NT2/D1 (cell line): ENCODE measurements at places on chromosomes 11 and 22.

DNA sequence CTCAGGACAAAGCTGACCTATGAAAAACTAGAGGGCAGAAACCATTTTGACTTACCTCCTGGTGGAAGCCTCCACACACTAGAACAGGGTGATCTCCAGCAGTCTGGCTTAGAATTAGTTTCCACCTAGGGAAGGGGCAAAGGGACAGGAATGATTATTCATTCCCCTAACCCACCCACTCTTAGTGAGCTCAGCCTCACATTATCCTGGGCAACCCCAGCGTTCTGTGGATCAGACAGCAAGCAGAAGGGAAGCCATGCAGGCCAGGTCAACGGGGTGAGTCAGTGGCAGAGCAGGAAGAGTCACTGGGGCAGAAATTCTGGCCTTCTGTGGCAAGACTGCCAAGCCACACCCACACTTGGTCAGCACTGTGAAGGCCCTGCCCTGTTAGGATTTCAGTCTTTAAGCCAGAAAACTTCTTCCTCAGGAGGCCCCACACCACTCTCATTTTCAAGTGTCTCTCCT, 10.5 kb downstream of the NUMA1 start:
- no peak for DNase-seq

- no peak for DNase-seq
Observed at GRCh38 chr11:29317694-29318093, 699.1 kb downstream of the KCNA4 start.

- no peak for DNase-seq
Observed at GRCh38 chr11:134270250-134270714, 5.9 kb upstream of the GLB1L3 start.

DNA sequence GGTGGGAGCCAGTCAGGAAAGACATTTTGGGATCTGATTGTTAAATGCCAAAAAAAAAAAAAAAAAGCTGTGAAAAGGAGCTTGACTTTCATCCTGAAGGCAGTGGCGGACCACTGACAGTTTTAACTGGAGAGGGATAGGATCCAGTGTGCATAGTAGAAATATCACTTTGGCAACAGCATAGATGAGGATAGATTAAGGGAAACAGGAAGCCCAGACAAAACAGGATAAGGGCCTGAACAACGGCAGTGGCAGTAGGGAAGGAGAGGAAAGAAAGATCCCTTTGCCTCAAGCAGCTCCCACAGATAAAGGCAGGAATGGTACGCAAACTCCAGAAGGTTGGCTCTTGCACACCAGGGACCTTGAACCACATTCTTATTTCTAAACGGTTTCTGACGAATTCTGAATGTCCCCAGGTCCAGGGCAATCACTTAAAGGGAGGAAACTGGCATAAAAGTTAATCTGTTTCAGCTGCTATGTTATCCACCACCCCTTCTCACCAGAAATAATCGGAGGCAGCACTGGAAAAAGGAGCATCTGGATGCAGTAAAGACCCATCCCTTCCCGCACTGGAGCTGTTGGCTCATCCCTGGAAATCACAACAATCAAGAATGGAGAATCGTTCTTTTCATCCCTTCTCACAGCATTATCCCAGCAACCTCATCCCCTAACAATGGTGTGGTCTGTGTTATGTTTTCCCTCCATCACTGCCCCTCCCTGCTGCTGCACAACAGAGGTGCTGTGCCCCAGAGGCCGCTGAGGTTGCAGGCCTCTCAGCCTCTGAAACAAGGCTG, 99.1 kb downstream of the GAB2 start:
- DNase-seq = no peak

- no peak for DNase-seq
Observed at GRCh38 chr22:23844739-23845202, 6.0 kb upstream of the DERL3 start.

GRCh38 chr11:59753650-59754493, 1.3 kb upstream of the STX3 start:
- peak; percentile 60 for DNase-seq

DNA sequence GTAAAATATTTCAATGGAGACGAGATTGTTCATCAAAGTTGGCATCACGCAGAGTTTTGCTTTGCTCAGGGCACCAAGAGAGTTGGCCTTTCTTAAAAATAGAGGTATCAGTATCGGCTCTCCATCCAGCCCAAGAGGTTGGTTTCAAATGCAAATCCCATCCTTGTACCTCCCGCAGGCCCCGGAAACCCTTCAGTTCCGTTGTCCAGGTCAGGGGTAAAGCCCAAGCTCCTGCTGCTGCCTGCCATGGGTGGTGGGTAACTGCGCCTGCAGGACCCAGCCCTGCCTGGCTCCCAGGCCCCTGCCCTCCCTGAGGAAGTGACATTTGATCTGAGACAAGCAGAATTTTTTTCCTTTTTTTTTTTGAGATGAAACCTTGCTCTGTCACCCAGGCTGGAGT, 49.3 kb upstream of the RTL6 start:
- no peak for DNase-seq

DNA sequence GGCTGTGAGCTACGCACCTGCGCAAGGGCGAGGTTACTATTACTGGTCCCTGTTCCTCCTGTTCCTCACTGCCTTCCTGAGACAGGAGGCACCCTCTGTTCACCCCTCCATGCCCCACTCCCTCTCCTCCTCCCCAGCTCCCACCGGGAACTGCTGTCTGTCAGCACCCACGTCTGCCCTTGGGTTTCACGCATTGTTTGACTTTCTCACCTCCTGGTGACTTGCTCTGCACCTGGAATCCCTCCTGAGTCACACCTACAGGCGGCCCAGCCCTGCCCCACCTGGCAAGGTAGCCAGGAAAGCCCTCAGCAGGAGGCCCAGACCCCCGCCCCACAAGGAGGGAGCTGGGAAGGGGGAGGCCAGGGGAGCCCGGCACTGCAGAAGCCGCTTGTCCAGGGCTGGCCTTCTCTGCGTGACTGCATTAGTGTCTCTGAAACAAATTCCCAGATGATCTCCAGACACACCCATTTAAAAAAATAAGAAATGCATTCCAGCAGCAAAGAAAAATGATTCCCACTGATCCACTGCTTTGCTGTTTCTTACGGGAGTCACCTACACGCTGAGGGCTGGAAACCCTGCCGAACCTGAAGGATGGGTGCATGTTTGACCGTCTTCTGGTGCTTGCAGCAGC, 86.4 kb downstream of the CELSR1 start:
- no peak for DNase-seq

DNA sequence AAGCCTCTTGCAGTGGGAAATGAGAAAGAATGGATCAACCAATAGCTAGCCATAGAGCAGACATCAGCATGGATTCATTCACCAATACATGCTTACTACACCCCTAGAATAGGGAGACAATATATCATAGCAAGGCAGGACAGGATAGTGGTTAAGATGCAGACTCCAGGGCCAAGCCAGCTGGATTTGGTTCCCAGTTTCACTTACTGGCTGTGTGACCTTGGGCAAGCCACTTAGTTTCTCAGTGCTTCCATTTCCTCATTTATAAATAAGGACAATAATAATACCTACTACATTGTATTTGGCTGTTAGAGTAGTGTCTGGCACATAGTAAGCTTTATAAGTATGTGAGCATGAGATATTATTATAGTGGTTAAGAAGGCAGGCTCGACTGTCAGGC, 7.1 kb downstream of the DCHS1 start:
- DNase-seq = no peak

GRCh38 chr11:45105984-45106375, 40.5 kb upstream of the PRDM11 start:
- DNase-seq = no peak

- no peak for DNase-seq
Observed at GRCh38 chr11:61833926-61834277, 5.8 kb downstream of the FADS2 start.

GRCh38 chr11:61734767-61735166, 17.7 kb upstream of the MYRF start:
- DNase-seq = no peak

DNA sequence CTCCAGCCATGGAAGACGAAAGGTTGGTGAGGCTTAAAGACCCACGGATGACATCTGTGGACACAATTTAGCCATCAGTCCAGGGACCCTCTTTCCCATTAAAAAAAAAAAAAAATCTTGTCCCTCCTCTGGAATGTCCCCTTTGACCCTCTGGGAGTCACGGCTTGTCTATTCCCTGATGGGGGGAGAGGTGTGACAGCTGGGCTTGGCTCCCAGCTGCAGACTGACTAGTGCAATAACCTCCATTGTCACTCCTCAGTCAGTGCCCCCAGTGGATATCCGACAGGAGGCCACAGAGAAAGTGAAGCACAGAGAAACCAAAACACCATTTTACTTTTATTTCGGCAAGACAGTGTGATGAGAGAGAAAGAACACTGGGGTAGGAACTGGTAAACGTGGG, 2.7 kb upstream of the VSIG2 start:
- DNase-seq = no peak

DNA sequence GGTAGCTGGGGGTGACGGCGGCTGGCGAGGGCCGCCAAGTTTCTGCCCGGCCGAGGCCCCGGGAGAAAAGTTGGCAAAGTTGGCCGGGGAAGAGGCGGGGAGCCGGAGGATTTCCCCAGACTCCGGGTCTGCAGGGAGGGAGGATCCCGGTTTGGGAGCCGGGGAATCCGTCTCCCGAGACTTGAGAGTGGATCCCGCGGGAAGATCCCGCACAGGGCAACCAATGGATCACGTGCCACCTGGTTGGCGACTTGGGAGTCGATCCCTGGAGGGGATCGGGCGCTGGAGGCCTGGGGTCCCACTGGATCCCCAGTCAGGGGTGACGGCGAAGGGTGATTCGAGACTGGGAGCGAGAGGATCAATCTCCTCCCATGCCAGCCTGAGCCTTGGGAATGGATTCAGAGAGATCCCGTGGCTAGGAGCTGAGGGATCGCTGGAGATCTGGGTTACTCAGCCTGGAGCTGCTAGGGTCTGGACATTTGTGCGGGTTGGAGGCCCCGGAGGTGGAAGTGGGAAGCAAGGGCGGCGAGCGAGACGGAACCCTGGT, 394 bp downstream of the KIAA1671 start:
- DNase-seq = no peak

DNA sequence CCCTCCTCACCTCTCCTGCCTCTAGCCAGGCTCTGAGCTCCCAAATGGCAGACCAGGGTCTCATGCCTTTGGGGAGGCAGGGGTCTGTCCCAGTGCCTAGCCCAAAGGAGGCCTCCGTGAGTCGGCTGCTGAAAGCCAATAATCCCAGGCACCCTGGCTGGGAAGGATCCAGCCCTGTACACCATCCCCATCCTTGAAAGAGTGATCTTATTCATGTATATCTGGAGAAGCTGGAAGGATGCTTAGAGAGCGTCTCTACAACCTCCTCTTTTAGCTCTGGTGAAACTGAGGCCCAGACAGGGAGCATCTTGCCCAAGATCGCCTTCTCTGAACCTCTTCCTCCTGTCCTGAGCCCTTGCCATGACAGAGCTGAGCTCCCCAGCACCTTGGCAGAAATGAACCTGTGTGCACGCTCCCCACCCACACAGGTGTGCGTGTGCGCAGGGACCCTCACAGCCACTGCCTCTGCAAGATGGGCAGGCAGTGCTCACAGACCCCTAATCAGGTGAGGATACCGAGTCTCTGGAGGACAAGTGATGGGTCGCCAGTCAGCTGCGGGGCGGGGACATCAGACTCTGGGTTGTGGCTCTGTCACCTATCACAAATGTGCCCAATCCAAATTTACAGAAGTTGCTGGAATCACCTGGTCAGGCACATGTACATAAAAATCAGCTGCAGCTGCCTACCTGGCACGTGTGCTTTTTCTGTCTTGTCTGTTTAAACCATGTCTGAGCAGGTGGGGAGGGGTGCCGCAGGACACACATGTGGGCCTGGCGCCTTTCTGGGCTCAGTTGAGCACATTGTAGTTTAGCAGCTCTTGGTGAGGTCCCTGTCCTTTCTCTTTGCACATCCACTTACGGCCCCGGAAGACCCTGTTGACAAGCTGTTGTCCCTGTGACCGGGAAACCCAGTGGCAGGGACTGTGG, 49.3 kb upstream of the WNT7B start:
- DNase-seq = no peak

- no peak for DNase-seq
Observed at GRCh38 chr22:31080164-31080847, 812 bp upstream of the SMTN start.

DNA sequence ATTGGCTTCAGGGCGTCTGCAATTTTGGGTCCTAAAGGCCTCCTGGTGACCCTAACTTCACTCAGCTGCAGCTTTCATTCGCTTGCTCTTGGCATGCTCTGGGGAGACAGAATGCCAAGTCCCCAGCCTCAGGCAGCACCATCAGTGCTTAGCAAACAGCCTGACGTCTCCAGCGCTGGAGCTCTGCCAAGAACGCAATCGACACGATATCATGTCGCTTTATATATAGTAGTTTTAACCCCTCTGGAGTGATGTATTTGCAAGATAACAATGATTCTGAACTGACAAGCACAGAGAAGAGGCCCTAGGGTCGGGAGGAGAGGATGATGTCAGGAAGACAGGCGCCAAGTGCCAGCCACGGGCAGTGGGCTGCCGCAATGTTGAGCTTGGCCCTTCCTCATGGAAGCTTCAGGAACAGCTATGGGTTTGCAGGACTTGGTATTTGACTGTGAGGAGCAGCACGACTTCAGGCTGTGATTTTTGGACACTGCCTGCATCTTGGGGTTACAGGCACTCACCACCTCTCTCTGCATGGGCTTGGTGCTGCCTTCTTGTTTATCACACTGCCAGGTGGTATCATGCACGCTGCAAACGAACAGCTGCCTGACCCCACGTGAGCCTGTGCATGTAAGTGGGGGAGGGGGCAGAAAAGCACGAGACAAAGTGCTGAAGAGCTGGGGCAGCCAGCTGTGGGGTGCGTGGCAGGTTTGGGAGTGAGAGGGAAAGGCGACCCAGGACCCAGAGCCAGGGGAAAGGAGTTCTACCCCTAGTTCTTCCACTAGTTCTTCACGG, 26.1 kb downstream of the B3GAT1 start:
- DNase-seq = no peak

DNA sequence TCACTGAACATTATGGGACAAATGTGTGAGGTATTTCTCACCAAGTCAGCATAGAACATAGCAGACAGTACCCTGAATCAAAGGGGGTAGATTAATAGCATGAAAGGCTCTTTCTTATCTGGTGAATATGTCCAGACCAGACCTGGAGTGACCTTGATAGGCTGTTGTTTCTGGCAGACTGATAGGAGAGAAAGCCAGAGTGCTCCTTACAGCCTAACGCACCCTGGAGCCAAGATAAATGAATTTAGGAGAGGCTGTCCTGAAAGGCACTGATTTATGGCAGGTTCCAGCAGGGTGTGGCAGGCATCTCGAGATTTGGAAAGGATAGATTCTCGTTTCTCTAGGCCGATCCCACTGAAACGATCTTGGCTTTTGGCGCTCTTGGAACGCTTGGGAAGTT, 204.6 kb downstream of the DBX1 start:
- no peak for DNase-seq
